NCI-H1092 (cell line): ENCODE measurements at places on chromosomes 12 and 14.

GRCh38 chr14:43934102-43934501 is 573.0 kb downstream of the FSCB start:
- no peak for DNase-seq

- DNase-seq, result no peak
Measured at GRCh38 chr12:48441069-48441468, 31.3 kb upstream of the ANP32D start.

DNA sequence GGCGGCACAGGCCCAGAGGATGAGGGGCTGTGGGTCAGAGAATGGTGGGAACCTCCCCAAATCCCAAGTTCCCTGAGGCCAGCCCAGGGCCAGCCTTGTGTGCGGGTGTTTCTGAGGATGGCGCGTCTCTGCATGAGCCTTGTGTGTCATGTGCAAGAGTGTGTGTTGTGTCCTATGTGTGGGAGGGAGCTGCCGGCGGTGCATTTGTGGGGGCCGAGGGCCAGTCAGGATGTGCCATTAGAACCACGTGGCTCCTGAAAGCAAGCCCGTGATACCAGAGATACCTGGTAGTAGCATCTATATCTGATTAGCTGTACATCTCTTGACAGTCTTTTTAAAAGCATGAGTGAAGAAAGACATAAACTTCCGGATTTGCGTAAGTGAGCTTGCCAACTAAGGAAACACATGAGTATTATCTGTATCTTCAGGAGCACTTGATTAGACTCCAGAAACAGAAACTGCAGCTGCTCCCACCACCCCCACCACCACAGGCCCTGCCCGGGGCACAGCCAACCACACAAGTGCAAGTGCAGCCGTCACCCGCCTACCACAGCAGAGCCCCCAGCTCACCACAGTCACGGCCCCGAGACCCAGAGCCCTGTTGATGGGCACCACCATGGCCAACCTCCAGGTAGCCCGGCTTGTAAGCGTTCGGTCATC is 19.2 kb downstream of the DDX51 start:
- DNase-seq, result no peak

DNA sequence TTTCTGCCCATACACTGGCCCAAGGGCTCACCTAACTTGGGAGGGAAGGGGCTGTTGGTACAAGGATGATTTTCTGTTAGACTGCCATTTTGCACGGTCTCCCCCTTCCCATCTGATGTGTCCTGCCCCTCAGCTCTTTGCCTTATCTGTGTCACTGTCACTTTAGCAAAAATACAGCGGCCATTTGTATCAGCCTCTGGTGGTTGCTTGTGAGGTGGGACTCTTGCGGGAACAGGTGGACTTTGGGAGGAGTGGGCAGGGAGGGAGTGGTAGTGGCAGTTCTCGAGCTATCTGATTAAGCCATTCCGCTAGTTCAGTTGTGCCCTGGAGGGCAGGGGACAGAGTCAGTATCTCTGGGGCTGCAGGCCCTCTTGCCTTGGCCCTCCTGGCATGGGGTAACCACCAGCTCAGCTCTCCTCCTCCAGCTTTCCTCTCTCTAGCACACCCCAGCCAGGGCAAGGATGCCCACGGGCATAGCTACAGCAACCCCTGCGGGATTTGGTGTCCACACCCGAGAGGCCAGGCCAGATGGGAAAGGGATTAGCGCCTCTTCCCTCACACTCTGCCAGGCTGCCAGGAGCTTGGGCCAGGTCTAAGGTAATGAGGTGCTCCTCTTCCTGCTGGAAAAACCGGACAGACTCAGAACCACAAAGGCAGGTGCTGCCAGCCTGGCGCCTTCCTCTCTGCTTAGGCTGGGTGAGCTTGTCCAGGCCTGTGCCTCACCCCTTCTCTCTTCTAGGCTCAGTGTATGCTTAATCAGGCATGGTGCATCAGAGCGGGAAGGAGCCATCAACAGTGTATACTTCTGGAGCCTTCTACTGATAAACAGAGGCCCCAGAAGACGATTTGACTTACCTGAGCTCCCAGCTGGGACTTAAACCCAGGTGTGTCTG is 8.7 kb downstream of the SLC48A1 start:
- no peak for DNase-seq

- no peak for DNase-seq
Measured at GRCh38 chr12:79973801-79974200, 38.9 kb upstream of the PPP1R12A start.

GRCh38 chr12:122975790-122976647 is 975 bp downstream of the OGFOD2 start:
- no peak for DNase-seq

GRCh38 chr14:72444701-72445100 is 449.2 kb downstream of the DPF3 start:
- no peak for DNase-seq

DNA sequence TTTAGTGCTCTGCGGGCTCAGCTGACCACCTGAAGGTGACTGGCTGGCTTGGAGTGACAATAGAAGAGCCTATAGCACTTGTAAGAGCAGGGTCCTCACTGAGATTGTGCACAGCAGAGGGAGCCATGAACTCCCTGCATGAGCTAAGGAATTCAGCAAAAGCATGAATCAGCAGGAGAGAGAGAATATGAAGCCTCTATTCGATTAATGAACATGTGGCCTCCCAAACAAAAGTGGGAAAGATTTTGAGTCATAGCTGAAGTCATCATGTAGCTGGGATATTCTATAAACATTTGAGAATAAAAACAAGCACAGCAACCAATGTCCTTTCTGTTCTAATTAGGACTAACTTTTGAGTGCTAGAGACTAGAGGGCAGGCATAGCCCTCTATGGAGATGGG is 626.6 kb downstream of the DIO2 start:
- DNase-seq, result no peak

DNA sequence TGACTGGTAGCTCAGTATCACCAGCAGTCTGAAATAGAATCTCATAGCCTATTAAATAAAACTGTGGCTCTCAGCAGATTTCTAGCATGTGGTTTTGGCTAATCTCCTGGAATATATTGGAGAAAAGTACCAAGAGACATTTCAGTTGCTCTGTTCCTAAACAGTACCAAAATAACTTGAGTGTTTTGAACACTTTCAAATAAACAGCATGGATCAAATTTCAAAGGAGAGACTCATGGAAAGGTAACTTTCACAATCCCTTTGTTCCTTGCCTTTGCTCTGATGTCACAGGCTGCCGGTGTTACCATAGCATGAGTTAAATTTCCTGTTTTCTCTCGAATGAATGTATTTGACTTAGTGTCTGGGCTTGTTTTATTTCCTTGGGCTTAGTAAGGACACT is 3.4 kb downstream of the ARG2 start:
- DNase-seq, result no peak

DNA sequence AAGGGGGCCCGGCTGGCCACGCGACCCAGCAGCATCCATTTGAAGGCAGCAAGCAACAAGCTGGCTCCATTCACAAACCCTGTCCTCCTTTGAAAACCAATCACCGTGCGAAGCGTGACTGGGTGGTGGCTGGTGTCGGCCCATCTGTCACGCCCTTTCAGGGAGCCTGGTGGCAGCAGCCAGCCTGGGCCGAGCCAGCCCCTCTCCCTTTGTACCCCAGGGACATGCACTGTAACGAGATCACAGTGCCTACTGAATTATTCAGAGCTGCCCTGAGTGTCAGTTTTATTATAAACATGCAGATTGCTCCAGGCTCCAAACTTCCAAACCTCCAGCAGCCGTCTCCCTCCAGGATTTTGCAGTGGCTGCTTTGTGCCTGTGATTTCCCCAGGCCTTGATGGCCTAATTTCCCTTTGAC is 22.3 kb upstream of the CTDSP2 start:
- DNase-seq, result no peak

DNA sequence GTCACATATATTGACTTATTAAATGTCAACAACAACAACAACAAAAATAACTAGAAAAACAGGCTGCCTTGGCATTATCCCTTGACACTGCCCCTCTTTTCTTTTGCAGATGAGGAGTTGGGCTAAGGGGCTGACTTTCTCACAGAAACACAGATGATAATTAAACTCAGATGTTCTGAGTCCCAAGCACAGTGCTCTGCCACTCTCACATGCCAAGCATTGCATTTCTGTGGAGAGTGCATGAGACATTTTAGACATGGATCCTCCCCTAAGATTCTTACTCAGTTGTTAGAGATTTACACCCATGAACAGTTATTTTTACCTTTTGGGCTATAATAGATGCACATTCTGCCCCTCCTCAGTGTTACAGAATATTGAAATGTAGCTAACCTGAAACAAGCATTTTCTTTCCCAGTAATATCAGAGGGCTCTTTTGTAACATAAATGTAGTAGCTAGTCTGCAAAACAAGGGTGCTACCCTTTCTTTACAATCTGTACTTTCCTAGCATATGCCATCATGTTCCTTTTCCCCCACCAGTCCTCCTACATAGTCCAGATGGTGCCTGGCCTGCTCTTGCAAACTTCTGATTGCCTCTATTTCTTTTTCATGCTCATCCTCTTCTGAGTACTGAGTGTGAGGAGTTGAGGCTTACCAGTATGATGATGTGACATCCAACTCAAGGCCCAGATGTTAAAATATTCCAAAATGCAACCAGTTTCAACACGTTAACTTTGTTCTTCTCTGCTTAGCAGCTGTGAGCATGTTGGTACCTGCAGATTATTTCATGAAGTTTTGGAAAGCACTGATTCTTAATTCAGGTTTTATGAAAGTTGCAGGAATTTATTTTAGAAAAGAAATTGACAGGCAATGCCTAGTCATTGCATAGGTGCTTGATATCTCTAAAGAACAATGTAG is 125.0 kb upstream of the ATP2B1 start:
- DNase-seq, result no peak

GRCh38 chr12:97148941-97149559 is 242.0 kb downstream of the NEDD1 start:
- DNase-seq, result no peak

DNA sequence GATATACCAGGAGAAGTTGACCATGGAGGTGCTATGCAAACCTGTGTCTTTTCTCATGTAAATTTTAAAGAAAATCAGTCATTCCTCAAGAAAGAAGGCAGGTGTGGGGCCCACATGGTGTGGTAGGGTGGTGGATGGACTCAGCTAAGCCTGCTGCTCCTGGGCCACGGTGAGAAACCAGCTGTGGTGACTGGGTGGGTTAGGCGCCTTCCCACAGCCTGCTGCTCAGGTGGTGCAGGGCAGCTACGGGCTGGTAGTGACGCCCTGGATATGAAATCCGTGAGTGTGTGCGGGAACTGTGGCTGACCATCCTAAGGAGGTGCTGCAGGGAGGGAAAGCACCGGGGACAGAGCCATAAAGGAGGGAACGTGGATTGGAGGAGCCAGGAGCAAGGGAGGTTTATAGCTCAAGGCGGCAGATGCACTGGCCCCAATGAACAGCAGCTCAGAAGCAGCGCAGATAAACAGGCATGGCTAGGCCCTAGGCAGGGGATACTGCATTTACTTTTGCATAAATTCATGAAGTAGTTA is 408.8 kb downstream of the FUT8 start:
- no peak for DNase-seq

- no peak for DNase-seq
Measured at GRCh38 chr12:124203176-124203575, 91.7 kb upstream of the RFLNA start.

- no peak for DNase-seq
Measured at GRCh38 chr12:112794721-112795486, 3.4 kb downstream of the RPH3A start.

GRCh38 chr12:1720494-1720893 is 29.6 kb downstream of the ADIPOR2 start:
- DNase-seq, result no peak

GRCh38 chr12:92485351-92486348 is 217.1 kb upstream of the PLEKHG7 start:
- DNase-seq, result no peak

GRCh38 chr14:90487031-90487430 is 90.2 kb downstream of the CALM1 start:
- DNase-seq, result peak; percentile 59

DNA sequence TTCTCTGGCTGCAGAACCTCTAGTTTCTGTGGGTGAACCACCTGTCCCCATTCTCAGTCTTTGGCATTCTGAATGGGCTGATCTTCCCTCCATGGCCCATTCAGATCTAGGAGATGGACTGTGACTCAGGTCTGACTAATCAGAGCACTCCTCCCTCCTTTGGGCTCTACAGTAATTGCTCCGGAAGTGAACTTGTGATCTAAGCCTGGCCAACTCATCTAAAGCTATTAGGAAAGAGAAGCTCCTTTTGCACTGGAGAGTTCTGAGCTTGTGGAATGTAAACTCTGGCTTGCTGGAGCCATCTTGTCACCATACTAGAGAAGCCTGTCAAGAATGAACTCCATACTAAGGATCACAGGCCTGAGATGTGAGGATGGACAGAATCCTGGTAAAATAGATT is 168.2 kb downstream of the SUDS3 start:
- DNase-seq, result no peak

DNA sequence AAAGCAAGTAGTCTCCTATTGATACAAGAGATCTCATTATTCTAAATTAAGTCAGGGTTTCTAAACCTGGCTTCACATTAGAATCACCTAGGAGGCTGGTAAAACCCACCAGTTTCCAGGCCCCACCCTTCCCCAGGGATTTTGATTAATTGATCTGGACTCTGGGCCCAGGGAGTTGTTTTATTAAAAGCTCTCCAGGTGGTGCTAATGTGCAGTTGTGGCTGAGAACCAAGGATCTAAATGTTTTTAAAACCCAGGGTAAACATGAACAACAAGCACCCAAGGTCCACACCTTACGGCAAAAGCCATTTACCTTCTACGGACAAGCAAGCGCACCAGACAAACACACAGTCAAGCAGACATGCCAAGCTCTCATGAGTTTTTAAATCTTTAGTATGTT is 73.9 kb downstream of the SLC2A13 start:
- DNase-seq, result no peak

GRCh38 chr14:51719955-51720354 is 68.2 kb downstream of the FRMD6 start:
- DNase-seq, result no peak

- DNase-seq, result peak; percentile 81
Measured at GRCh38 chr14:52950898-52951680, at the start of gene FERMT2. Gene FERMT2, minus strand, starts transcription at chr14:52951050. Its CDS starts 482 bp downstream, at chr14:52950568.

DNA sequence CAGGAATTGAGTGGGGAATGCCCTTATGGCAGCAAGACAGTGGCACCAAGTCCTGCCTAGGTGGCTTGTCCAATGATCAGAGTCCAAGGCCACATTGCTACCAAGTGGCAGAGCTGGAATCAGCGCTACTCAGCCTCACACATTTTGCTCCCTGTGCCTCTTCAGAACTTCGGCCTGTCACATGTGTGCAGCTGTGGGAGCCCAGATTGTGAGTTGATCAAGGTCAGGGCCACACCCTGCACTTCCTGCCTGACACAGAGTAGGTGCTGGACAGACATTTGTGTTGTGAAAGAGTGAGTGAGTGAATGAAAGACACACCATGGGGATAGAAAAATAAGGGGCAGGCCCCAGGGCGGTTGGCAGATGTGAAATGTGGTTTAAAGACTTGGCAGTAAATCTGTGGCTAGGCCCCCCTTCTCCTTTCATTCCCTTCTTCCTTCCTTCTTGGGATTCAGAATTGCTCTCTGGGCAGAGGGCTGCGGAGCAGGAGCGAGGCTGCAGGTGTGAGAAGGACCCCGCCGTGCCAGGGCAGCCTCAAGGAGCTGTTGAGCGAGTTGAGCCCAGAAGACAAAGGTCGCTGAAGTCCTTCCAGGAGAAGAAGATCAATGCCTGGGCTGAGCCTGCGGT is 83.5 kb downstream of the SLC25A47 start:
- no peak for DNase-seq
